ENCODE measurements at places on chromosomes 5 and 9.

DNA sequence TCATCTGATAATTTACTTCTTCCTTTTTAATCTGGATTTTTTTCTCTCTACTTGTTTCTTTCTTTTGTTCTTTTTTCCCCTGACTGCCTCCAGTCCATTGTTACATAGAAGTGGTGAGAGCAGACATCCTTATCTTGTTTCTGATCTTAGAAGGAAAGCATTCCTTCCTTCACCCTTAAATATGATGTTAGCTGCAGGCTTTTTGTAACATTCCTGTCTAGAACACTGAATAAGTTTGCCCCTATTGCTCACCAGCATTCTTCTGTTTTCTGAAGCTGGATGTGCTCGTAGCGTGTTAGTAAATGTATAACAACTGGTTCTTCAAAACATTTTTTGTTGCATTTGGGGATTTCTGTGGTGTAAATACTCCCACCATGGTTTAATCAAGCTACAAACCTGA is 136.7 kb upstream of the NFIL3 start:
- no peak for DNase-seq

GRCh38 chr5:44927115-44927733 is 118.5 kb downstream of the MRPS30 start:
- no peak for DNase-seq

DNA sequence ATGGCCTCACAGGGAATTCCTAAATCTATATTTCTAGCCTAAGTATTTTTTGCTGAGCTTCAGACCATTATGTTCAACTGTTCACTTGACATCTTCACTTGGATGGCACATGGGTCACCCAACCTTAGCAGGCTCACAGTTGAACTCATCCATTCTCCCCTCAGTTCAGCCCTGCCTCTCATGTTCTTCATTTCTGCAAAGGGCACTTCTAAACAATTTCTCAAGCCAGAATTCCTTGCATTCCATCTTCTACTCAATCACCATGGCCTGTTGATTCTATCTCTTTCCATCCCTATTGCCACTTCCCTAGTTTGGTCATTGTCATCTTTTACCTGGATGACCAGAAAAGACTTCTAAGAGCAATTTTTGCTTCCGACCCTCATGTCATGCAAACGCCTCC is 7.3 kb upstream of the RGS3 start:
- DNase-seq = no peak

DNA sequence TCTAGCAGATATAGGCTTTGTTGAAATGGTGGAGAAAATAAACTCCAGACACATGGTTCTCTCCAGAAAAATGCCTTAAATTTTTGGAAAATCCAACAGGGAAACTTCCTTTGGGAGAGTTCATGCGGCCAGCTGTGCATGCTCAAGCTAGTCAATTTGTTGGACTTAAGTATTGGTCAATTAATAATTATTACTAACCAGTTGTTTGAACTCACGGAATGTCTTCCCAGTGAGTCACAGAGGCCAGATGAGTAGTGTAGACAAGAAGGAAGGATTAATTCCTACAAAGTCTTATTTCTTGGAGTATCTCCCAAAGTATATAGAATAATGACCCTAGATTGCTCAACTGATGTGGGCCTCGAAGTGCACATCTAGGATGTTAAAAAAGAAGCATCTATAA is 103.6 kb downstream of the MACIR start:
- DNase-seq = no peak

DNA sequence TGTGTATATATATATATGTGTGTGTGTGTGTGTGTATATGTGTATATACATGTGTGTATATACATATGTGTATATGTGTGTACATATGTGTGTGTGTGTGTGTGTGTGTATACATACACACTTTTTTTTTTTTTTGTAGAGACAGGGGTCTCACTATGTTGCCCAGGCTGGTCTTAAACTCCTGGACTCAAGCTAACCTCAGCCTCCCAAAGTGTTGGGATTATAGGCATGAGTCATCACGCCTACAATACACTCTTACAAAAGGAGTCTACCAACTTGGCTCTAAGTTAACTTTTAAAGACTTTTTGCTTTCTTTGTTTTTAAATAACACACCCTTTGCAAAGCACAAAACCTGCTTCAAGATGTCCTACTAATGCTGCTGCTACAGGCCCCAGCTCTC is 2.1 kb downstream of the C9orf78 start:
- DNase-seq = no peak

DNA sequence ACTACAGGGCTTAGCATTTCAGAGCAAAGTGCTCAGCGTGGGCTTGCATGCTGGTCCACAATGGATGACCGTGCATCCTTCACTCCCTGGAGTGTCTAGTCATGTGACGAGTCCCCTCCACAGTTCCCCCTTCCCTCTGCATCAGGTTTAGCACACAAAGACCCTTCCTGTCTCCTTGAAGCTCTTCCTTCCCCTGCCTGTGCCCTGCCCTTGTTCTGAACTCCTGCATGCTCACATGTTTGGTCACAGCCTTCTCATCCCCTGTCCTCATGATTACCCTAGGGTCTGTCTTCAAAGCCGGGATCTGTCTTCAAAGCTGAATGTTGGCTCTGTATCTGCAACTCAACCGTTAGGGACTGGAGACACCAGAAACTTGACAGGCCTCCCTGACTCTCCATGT is 388.9 kb downstream of the SEMA5A start:
- DNase-seq = no peak

GRCh38 chr9:37017546-37017945 is 16.5 kb downstream of the PAX5 start:
- DNase-seq = no peak

- DNase-seq = no peak
Observed at GRCh38 chr5:16486711-16487111, 21.1 kb upstream of the ZNF622 start.

GRCh38 chr5:40915341-40915926 is 6.1 kb downstream of the C7 start:
- DNase-seq = no peak

GRCh38 chr5:57175551-57176309 is 1.9 kb downstream of the GPBP1 start:
- peak; percentile 46 for DNase-seq

DNA sequence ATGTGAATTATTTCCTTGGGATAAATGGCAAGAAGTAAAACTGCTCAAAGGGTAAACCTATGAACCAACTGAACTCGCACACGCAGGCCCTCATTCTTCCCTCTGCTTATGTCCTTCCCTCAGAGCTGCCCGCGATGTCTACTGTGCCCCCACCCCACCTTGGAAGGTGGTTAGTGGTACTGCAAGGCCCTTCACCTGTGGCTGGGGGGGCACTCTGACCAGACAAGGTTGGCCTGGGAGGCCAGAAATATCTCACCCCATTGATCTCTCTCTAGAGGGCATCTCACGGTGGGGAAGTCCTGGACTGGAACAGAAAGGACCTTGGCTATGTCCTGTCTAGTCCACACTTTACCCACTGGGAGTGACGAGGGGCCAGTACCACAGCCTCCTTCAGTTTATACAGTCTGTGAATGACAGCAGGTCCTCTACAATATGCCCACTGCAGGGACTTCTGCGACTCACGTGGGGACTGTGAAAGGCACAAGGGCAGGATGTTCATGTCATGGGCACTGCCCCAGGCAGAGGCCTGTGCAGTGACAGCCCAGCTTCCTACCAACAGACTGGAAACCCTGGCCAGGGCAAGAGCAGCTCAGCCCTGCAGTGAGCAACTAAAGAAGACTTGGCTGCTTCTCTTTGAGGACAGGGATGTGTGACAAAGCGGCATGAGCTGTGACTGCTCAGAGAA is 56.8 kb upstream of the SYNPO start:
- DNase-seq = no peak

GRCh38 chr9:115209601-115210306 is 91.8 kb upstream of the TNC start:
- DNase-seq = no peak

DNA sequence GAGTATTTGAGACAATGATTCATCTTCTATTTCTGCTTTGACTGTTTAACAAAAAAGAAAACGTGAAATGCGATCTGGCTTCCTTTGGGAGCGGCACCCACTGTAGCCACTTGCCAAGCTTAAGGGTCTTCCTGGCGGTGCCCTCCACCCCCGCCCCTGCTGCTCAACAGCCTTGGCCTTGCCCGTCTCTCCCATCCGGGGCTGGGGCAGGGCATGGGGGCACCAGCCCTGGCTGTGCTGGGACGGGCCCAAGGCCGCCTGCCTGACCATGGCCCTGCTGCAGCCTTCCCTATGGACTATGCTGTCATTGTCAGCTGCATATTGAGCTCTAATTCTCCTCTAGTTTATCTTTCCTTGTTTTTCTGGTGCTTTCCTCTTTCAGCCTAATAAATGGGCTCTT is 115.8 kb upstream of the CACNA1B start:
- DNase-seq = no peak

DNA sequence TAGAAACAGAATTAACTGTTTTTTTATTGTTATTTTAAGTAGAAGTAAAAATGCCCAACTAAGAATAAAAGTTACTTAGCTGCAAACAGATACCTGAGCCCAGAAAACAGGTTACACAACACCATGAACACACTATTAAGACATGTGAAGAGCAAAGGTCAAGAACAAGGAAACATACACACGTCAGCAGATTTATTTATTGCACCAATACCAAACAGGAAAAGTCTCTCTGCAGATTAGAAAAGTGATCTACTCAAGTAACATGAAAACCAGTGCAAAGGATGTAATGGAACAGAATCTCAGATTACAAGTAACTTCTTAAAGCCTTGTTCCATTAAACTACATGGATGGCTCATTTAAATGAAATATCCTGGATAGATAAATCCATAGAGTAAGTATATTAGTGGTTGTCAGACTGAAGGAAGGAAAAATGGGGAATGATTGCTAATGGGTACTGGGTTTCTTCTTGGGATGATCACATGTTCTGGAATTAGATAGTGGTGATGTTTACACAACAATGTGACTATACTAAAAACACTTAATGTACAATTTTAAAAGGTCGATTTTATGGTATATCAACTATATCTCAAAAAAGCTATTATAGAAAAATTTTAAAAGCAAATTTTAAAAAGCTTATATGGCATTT is 6.1 kb downstream of the SAR1B start:
- no peak for DNase-seq

DNA sequence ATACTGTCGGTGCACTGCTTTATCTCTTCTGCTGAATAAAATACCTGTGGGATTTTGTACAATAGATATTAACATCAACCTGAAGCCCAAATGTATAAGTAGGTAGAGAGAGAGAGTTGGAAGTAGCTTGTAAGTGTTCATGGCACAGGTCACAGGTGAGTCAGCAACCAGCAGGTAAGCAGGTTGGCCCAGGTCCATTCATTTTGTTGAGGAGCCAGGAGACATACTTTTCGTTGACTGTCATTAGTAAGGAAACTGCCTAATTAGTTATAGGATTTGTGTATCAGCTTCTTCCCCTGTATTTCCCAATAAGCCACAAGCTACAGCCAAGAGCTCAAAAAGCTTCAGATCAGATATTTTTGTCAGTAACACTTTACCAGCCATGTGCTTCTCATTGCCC is 650.8 kb downstream of the IRX1 start:
- no peak for DNase-seq

DNA sequence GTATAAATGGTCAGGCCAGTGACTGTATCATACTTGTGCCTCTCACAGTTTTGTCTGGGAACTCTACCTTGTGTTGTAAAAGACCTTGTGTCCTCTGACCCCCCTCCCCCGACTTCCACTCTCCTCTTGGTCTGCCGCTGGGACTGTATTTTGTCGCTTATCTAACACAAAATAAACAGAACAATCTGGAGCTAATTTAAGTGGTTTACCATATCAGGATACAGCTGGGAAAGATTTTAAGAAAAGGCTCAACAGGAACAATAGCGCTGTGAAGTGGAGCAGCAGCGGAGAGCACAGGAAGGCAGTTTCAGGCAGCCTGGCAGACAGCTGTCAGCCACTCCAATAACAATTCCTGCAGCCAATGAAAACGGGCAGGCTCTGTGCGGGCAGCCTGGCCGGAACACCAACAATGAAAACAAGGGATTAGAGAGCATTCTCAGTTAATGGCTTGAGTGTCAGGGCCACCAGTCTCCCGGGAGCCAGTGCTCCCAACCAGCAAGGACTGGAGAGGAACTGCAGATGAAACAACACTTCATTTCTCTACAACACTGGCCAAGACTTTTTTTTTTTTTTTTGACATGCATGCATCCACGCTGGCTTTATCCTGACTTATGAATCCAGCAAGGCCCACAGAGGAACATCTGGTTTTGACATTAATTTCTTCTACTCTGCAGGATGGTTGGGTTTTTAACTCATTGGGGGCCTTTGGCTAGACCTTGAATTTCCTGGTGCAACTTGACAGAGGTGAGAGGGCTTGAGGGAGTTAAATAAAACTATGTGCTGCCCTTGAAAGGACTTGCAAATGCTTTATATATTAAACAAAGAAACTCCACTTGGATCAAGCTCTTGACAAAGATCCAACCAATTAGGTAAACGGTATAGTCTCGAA is 76.7 kb downstream of the ARSB start:
- no peak for DNase-seq

- DNase-seq = no peak
Observed at GRCh38 chr5:113164021-113164420, 187.4 kb downstream of the DCP2 start.

GRCh38 chr5:73918791-73919221 is 292.8 kb downstream of the ARHGEF28 start:
- no peak for DNase-seq

DNA sequence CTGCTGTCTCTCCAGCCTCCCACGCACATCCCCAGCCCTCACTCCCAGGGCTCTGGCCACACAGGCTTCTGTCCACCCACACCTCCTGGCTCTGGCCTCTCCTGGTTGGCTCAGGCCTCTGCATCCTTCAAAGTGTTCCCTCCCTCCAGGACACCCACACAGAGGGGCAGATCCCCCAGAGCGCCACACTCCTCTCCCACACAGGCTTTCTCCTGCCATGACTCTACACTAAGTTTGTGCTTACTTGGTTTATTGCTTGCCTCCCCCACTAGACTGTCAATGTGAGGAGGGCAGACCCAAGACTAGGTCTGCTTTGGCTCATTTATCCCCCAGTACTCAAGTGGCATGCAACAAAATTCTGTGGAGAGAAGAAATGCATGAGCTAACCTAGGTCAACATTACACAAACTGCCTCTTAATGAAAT is 67.0 kb upstream of the SPOCK1 start:
- DNase-seq = no peak

GRCh38 chr5:74413403-74414048 is 227.0 kb downstream of the ENC1 start:
- DNase-seq = no peak

- no peak for DNase-seq
Observed at GRCh38 chr5:37517686-37518085, 138.6 kb downstream of the WDR70 start.

- no peak for DNase-seq
Observed at GRCh38 chr9:27472195-27472594, 51.9 kb upstream of the IFNK start.

GRCh38 chr9:131709771-131710431 is 30.0 kb downstream of the RAPGEF1 start:
- DNase-seq = peak; percentile 55

GRCh38 chr9:115855458-115856133 is 298.0 kb upstream of the PAPPA start:
- no peak for DNase-seq

DNA sequence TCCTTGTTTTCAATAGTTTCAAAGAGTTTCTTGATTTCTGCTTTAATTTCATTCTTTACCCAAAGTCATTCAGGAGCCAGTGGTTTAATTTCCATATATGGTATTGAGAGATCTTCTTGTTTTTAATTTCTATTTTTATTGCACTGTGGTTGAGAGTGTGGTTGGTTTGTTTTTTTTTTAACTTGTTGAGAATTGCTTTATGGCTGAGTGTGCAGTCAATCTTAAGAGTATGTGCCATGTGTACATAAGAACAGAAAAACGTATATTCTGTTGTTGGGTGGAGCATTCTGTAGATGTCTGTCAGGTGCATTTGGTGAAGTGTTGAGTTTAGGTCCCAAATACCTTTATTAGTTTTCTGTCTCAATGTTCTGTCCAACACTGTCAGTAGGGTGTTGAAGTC is 26.7 kb upstream of the IPPK start:
- DNase-seq = no peak

All from CD4-positive, alpha-beta T cell treated with Interferon gamma for 1 hour (primary cell).